ENCODE measurements at places on chromosomes 5 and 9.

- DNase-seq: no peak
Measured at GRCh38 chr5:54013556-54014194, 296.7 kb downstream of the ARL15 start.

GRCh38 chr9:81628897-81629296 is 60.5 kb downstream of the TLE1 start:
- DNase-seq: no peak

DNA sequence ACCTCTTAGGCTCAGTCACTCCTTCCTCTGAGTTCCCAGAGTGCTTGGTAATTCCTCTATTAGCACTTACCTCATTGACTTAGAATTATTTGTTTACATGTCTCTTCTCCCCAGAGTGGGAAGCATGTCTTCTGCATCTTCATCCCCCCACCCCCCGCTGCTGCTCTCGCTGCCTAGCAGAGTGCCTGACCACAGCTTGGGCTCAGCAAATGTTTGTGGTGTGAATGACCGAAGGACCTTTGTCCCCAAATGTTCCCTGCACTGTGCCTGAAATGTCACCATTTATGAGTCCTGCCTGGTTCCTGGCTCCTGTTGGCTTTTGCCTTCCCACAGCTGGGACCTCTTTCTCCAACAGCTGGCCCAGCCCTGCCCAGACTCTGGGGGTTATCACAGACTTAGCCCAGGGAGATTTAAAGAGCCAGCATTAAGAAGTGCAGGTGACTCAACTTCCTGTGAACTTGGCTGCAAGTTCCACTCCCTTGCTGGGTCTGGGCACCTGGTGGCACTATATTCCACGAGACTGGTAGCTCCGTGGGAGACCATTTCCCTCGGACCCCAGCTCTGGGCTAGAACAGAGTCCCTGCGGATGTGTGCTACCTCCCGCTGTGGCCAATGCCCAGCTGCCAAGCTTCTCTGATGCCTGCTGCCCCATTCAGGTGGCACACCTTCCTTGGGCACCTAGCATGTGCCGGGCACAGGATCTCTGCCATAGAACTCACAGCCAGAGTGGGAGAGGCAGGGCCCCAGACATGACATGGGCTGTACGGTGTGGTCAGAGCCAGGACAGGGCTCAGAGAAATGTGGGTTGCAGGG is 1.8 kb upstream of the HMCN2 start:
- no peak for DNase-seq

DNA sequence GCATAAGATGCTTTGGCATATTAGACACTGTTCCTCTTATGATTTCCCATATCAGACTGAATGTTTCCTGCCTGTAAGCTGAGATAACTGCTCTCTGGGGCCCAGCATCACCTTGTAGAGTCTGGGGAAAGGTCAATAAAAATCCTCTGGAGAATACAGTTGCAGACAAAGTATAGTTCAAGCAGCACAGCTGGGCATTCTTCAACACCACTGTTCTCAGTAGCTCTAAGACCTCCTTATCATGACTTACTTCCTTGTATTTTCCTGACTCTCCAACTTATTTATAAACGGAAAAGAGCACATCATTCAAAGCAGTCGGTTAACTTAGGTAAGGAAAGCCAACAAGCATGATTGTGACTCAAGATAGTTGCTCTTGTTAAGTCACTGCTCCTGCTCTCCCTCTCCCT is 208.7 kb upstream of the RASEF start:
- no peak for DNase-seq

- DNase-seq: no peak
Measured at GRCh38 chr9:33014665-33015014, 10.4 kb upstream of the DNAJA1 start.
